Ecto neural progenitor cell (in vitro differentiated cells): ENCODE measurements at places on chromosomes 16 and 17.

DNA sequence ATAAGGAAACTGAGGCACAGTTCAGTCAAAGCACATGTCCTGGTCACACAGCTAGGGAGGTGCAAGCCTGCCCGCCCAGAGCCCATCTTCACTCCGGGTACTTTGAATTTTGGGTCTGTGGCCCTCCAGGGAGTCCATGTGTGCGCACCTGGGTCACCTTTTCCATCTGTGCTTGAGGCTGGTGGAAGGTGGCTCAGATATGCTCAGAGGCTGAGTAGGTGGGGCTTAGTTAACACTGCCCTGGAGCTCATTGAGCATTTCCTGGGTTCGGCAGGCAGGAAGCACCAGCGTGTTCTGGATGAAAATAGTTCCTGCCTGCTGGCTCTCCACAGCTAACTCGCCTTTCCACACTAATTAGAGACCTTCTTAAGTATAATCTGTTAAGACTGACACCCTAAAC, 19.2 kb downstream of the FAM234A start:
- DNase-seq, result no peak

- DNase-seq, result no peak
Observed at GRCh38 chr17:37543637-37544052, 54.0 kb downstream of the DUSP14 start.

- DNase-seq, result no peak
Observed at GRCh38 chr17:81171941-81172340, 5.9 kb upstream of the AATK start.

DNA sequence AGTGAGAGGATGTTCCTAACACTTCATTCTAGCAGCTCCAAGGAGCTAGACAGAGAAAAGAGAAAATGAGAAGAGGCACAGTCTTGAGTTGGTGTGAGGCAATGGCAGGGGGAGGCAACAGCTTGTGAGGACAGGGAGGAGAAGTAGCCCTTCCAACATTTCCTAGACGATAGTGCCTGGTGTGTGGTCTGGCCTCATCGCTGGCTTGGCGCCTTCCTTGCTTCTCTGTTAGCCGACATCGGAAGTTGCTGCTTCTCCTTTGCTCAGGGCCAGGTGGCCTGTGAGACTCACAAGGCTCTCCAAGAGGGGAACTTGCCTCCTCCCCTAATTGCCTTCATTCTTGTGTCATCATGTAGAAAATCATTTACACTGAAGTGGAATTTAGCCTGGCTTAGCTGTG, 208.7 kb downstream of the MAP2K4 start:
- no peak for DNase-seq

- no peak for DNase-seq
Observed at GRCh38 chr17:69342896-69343644, 16.1 kb upstream of the ABCA5 start.

- no peak for DNase-seq
Observed at GRCh38 chr17:21512307-21513011, 136.3 kb downstream of the KCNJ12 start.

DNA sequence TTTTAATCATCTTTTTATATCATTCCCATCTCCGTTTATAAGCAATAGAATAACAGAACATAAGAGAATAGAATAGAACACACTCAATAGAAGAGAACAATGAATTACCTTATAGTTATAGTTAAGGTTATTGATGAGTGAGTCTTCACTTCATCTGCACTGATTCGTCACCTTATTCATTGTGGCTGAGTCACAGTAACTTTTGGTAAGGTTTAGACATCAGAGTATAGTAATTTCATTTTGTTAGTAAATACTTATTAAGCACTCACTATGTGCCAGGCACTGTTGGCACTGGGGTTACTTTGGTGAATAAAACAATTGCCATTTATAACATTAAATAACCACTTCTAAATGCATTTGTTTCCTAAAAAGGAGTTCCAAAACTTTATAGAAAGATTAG, 22.5 kb downstream of the PHKB start:
- DNase-seq, result no peak

GRCh38 chr16:23668873-23669272, 9.8 kb upstream of the PLK1 start:
- no peak for DNase-seq

DNA sequence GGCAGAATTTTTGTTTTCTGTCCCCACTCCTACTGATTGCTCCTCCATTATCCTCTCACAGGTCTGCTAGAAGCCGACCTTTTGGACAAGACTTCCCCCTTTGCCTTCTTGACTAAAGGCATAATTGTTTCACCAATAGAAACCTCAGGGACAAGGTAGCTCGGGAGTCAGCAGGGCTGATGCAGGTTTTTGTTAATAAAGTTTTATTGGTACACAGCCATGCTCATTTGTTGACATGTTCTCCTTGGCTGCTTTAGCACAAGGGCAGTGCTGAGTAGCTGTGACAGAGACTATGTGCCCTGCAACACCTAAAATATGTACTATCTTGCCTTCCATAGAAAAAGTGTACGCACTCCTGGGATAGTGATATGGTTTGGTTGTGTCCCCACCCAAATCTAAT, 271.6 kb downstream of the XYLT1 start:
- DNase-seq, result no peak

GRCh38 chr16:89048871-89049422, 44.7 kb upstream of the ACSF3 start:
- DNase-seq, result no peak

DNA sequence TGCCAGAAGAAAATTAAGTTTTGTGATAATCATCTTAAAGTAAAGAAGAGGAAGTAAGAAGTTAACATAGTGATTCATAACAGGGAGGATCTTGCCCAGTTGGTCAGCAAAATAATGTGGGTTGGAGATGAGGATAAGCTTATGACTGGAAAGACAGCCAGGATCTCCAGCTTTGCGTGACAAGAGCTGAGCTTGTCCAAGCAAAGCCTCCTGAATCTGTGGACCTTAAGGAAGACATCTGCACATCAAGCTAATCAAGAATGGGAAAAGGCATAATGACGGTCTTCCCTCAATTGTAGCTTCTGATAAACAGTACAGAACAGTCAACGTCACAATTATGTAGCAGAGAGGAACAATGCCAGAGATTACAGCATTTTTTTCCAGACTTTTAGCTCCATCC, 744.7 kb upstream of the GOT2 start:
- no peak for DNase-seq

DNA sequence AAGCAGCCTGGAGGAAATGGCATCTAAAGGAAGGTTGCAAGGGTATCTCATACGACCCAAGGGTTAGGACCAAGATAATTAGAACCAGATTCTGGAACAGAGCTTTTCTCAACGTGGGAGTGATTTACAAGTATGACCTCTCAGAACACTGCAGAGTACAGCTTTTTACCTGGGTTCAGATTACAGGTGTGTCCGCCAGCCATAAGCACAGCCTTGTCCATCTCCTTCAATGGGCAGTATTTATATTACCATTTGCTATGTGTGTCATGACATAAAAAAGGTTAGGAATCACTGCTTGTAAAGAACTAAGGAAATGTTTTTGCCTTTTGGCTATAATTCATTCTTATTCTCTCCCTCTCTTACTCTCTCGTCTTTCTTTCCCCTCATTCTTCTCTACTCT, 36.7 kb downstream of the MYO1D start:
- no peak for DNase-seq

- DNase-seq, result no peak
Observed at GRCh38 chr16:56833243-56833970, 31.6 kb upstream of the SLC12A3 start.

- DNase-seq, result no peak
Observed at GRCh38 chr16:15043344-15043743, 12.5 kb downstream of the NTAN1 start.

DNA sequence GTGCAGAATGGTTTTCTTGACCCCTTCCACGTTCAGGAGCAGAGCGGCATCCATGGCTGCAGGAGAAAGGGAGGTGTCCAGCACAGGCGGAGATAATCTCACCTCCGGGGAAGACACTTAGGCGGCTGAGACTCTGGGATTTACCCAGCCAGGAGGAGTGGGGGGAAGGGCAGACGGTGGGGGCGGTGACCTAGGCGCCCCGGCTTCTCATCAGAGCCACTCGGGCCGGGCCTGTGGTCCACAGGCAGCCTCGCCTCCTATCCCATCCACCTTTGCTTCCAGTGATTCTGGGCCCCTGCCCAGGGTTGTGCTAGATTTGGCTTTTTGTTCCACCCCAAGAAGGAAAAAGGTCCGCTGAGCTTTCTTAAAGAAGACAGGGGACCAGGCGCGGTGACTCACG, at the start of gene AIPL1:
Gene AIPL1 (minus strand): TSS at position 71 of the 400 bp plus-strand sequence. CDS start 17 bp downstream, at position 54.
- DNase-seq, result no peak
